Stimulated activated CD4-positive, alpha-beta T cell treated with anti-CD3 and anti-CD28 coated beads, Interleukin-1b, Interleukin-23, amount 100 ng/mL, for 24 hours (primary cell): ENCODE measurements at places on chromosomes 13 and 19.

- no peak for DNase-seq
Observed at GRCh38 chr19:39398297-39398864, 7.2 kb downstream of the MED29 start.

GRCh38 chr19:4455719-4456475 lies 1.7 kb downstream of the UBXN6 start:
- DNase-seq = no peak

- no peak for DNase-seq
Observed at GRCh38 chr19:825897-826644, 1.6 kb upstream of the AZU1 start.

- no peak for DNase-seq
Observed at GRCh38 chr13:67231289-67232000, 1.3 kb upstream of the PCDH9 start.
